ENCODE measurements at places on chromosomes 1 and 21.

- no peak for DNase-seq
Measured at GRCh38 chr21:15515908-15516307, 213.9 kb upstream of the USP25 start.

DNA sequence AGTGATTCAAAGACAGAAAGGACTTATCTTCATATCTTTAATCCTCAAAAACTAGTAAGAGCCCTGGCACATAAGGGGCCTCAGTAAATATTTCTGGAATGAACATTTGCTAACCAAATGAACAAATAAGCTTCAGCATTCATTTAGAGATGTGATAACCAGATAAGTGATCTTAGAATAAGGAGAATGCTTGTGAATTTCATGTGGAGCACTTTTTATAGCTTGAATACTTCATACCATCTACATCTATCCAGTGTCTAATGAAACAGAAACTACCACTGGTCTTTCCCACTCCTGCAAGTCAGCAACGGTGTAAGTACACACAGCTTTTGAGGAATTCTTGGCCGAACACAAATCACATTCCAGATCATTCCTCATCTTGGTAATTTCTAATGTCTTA lies 38.5 kb downstream of the EDEM3 start:
- no peak for DNase-seq

DNA sequence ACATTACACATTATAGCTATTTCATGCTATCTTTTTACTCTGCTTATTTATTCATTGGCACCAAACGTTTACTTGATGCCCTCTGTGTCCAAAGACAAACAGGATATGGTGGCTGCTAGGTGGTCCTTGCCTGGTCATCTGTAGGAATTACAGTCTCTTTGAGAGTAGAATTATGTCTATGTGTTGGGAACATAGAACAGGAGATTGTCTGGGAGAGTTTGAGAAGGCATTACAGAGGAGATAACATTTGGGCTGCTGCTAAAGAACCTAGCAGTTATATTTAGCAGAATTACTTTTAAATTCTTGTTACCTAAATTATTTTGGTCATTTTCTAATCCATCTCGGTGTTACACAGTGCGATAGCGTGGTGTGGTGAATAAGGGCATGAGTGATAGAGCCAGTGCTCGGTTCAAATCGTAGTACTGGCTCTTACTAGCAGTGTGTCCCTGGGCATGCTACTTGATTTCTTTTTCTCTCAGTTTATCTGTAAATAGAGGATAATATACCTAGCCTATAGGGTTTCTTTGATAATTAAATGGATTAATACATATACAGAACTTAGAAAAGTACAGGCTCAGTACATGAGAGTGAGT lies 20.5 kb downstream of the RRP15 start:
- DNase-seq, result no peak

DNA sequence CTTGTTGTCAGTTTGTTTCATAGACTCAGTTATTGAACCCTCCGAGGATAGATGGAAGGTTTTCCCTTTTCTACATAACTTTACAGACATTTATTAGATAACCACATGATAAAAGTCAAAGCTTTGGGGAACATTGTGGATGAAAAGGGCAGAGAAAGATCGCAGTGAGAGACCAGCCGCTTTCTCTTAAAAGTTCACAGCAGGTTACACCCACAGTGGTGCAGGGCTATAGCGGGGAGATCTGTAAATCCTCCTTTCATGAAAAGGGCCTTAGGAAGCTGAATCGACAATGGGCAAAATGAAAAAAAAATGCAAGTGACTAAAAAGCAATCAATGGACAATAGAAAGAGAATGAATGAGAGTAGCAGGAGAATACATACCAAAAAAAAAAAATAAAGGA lies 218.6 kb downstream of the GRIK1 start:
- no peak for DNase-seq

DNA sequence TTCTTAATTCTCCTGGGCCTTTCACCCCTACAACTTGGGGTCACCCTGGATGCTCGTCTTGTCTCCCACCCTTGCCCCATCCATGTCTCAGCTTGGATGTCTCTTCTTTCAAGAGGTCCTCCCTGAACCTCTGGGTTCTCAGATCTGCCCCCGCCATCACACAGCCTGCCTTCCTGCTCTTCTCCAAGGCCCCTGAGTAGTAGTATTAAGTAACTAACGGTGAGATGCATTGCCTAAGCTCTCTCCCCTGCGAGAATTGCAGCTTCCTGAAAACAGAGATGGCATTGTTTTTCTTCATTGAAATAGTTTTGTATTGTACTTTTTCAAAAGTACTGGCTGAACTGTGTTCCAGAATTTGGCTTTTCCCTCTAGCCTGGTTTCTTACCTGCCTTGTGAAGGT lies 16.0 kb downstream of the MIIP start:
- no peak for DNase-seq

- DNase-seq, result no peak
Measured at GRCh38 chr1:97877307-97877706, 43.5 kb downstream of the DPYD start.

GRCh38 chr1:72724951-72725861 lies 442.9 kb upstream of the NEGR1 start:
- no peak for DNase-seq
